Non-pigmented ciliary epithelial cell (primary cell): ENCODE measurements at places on chromosomes 1 and 21.

GRCh38 chr1:211697356-211697755, 21.9 kb upstream of the NEK2 start:
- no peak for DNase-seq

DNA sequence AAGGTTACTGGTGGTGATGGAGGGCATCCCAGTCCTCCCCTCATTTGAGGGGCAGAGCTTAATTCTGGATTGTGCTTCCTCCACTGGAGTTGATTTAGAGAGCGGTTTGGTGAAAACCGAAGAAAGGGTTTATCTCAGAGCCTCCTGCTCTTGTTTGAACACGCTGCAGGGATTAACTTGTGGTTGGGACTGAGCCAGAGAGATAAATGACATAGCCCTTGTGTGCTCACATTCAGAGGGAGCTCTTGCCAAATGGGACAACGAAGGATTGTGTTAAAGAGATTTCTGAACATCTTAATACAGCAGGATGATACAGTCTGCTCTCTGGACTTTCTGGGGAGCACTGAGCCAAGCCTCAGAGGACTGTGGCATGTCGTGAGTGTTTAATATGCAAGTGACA, 308.2 kb downstream of the DISC1 start:
- no peak for DNase-seq

DNA sequence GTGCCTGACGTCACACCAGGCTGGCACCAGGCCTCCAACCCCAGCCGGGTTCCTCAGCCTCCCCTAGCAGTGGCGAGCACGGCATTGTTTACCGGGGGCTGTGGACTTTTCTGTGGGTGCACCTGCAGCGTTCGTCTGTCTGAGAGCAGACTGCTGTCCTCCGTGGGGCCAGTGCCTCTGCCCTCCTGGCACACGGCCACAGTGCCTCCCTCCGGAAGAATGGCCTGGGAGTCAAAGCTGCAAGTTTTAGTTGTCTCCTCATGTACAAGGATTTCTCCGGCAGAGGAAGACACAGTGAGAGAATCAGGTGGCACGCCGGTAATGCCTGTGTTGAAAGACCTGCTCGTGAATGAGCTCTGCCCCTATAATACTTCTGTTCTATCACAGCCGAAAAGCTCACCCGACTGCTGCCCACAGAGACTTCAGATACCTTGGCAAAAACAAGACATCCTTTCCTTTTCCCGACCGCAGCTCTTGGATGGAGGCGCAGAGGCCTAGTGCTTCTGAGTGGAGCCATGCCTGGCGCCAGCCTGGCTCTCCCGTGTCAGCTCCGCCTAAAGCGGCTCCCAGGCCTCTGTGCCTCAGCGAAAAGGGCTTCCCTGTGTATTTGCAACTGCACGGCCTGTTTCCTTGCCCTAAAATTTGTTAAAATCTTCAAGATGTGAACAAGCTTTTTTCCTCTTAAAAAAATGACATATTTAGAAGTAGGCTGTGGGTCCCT, 71.4 kb downstream of the AGPAT3 start:
- DNase-seq: no peak

GRCh38 chr1:89911191-89911991, 83.5 kb upstream of the ZNF326 start:
- DNase-seq: no peak

- no peak for DNase-seq
Measured at GRCh38 chr1:178509414-178510007, 3.4 kb upstream of the TEX35 start.

- DNase-seq: no peak
Measured at GRCh38 chr1:29789910-29790247, 553.6 kb downstream of the PTPRU start.

GRCh38 chr1:152036267-152037216, at the start of gene S100A11:
Gene S100A11, minus strand, starts transcription at chr1:152037004. Its CDS starts 89 bp downstream, at chr1:152036915.
- DNase-seq: no peak
